ENCODE measurements at places on chromosomes 7 and 10.

- DNase-seq, result no peak
These were observed 4.0 kb upstream of the LEP start for GRCh38 chr7:128236924-128237586.

GRCh38 chr7:158525648-158526484, 61.8 kb downstream of the PTPRN2 start:
- no peak for DNase-seq

DNA sequence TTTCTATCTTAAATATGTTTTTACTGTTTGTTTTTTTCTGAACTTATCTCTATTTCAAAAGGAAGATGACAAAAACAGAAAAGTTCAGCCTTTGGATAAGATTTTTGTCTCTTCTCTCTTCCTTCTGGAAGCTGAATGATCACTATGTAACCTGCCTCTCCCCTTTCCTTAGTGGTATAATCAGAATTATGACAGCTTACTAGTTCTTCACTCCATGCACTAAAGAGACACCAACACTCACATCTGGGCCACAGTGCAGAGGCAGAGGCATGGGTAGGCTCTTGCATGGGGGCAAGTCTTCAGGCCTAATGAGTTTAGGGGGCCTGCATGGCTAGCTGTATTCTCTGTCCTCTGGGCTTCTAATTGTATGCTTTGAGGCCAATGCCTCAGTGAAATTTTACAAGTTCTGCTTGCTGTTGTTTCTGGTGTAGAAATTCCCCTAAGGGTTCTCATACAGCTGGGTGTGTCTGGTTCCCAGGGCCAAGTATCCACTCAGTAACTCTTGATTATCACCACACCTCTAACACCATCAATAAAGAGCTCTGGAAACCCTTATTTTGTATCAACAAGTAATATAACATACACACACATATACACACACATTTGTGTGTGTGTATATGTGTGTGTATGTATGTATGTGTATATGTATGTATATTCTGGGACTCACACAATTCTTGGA, 96.8 kb upstream of the POM121L12 start:
- no peak for DNase-seq

GRCh38 chr7:70810558-70811139, 321.3 kb upstream of the GALNT17 start:
- no peak for DNase-seq

- DNase-seq, result no peak
These were observed 14.3 kb downstream of the SEMA3D start for GRCh38 chr7:85172530-85172941.

- no peak for DNase-seq
These were observed 12.2 kb downstream of the SSMEM1 start for GRCh38 chr7:130219871-130220270.

DNA sequence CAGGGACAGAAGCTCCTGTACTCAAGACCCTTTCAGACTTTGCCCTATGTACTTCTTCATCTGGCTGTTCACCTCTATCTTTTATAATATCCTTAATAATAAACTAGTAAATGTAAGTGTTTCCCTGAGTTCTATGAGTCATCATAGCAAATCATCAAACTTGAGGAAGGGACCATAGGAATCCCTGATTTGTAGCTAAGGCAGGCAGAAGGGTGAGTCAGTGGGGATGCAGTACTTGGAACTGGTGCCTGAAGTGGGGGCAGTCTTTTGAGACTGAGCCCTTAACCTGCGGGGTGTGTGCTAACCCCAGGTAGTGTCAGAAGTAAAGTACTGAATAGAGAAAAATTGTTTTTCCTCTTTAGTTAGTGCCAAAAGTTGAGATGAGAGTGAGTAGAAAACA, 6.2 kb upstream of the TMEM243 start:
- no peak for DNase-seq

GRCh38 chr7:30974605-30975255, 11.0 kb downstream of the GHRHR start:
- DNase-seq, result no peak

DNA sequence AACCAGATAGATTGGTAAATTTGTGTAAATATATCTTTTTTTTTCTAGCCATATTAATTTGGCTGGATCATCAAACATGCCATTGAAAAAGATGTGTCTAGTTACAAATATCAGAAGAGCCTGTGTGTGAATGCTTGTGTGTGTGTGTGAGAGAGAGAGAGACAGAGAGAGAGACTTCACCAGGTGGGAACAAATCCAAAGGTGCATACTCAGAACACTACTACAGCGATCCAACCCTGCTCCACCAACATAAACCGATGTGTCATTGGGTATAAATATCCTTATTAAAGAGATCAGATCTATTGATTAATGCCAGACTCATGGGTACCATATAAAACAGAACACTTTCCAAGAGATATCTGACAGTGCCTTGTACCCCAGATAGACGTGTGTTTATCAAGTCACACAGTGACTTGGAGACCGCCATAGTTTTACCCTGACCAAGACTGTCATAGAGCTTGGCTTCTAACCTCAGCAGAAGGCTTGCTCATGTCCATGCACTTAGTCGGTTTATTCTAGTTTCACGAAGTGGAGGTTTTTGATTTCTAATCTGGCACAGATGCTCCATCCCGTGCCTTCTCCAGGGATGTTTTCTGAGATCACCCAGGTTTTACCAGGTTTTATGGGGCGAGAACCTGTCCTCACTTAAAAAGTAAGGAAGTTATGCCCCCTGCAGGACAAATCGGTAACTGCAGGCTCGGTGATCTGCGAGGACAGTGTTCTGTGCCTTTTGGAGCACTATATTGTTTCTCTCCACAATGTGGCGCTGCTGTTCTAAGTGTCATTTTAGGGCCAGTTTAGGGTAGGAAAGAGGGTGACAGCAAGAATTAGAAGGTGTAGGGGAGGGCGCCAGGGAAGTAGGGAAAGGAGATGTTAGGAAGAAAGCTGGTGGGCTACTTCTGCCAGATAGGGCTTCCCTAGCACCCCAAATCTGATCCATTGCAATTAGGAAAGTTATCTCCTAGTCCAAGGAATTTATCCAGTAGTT, 29.3 kb upstream of the WNT8B start:
- DNase-seq, result peak; percentile 78

- DNase-seq, result no peak
These were observed 753.8 kb downstream of the GRID1 start for GRCh38 chr10:85612833-85613232.

DNA sequence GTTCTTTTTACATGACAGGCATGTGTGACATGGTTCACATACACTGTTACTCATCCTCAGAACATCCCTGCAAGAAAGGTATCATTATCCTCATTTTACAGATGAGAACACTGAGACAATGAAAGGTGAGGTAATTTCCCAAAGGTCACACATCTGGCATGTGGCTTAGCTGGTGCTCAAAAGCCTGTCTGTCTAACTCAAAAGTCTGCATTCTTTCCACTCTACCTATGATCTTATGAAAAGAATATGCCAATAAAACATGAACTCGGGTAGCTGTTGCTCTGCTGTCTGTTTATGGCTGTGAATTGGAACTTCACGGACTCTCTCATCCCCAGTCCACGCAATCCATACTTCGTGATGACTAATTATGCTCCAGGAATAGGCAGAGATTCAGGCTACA, 79.0 kb upstream of the ODAD2 start:
- no peak for DNase-seq

GRCh38 chr7:14841869-14842268, 60.7 kb downstream of the DGKB start:
- DNase-seq, result no peak

DNA sequence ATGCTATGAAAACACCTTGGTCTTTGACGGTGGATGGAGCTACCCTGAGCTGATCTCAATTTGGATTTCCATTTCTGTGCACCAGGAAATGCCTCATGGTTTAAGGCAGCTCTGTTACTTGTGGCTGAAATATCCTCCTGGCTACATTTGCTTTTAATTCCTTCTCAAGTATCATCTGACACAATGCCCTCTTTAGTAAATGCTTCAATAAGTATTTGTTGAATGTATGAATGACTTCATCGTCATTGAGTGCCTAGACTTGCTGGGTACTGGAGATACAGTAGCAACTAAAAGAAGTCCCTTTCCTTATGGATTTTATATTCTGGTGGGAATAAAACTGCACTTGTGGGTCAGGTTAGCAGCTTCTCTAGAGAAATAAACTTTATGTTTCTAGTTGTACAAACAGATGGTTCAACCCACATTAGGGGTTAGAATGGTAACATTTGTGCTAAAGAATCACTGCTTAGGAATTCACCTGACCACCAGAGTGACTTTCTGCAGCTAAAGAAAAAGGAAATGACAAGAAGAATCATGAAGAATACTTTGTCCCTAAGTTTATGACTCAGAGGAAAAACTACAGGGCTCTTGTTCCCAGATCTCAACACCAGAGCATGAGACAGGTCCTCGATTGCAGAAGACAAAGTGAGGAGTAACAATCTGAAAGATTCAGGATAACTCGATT, 21.8 kb upstream of the SMNDC1 start:
- no peak for DNase-seq

- DNase-seq, result no peak
These were observed 22.7 kb downstream of the GARS1 start for GRCh38 chr7:30617359-30617758.

DNA sequence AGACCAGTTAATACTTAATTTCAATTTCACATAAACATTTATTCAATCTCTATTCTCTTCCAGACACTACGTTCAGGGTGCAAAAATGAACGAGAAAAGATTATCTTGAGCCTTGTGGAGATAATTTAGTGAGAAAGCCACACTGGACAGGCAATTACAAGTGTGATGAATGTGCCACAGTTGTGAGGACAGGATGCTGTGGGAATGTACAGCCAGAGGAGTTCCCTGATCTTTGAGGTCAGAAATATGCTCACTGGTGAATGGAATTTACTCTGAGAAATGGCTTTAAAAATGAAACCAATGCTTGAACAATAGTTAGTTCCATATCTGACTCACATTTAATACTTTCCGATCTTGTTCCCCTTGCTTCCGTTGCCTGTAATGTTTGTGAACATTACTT, 864.8 kb downstream of the GATA3 start:
- no peak for DNase-seq

GRCh38 chr10:102608487-102608886, 35.8 kb upstream of the TRIM8 start:
- no peak for DNase-seq

GRCh38 chr10:43124094-43124521, 14.1 kb upstream of the CSGALNACT2 start:
- no peak for DNase-seq

DNA sequence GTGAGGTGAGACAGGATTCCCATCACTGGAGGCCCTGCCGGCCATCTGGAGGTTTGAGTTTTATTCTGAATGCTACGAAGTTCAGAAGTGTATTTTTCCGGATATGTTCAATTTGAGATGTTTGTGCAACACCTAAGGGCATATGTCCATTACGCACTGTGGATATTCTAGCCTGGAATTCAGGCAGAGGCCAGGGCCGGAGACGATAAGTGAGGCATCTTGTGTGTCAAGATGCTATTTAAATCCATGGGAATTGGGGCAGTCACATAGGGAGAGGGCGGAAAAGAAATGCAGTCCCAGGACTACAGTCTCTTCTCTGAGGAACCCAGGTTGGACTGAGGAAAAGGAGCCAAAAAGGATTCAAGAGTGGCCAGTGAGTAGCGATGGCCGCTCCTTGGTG, 1.9 kb upstream of the SUV39H2 start:
- DNase-seq, result no peak

GRCh38 chr10:62755662-62756653, 48.6 kb upstream of the ADO start:
- DNase-seq, result no peak

DNA sequence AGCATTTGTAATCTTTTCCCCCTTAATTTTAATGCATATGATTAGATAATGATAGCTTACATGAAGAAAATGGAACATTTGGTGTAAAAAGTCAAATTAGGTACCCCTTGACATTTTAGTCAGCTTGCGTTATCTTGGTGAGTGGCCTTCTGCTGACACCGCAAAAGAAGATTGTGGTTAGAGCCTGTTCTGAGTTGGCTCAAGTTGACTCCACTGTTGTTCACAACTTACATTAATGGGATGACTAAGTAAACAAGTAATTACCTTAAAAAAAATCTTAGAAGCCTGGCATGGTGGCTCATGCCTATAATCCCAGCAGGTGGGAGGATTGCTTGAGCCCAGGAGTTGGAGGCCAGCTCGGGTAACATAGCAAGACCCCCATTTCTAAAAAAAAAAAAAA, 24.2 kb downstream of the TRRAP start:
- DNase-seq, result no peak

- no peak for DNase-seq
These were observed 21.9 kb upstream of the KCNK18 start for GRCh38 chr10:117175215-117175900.

DNA sequence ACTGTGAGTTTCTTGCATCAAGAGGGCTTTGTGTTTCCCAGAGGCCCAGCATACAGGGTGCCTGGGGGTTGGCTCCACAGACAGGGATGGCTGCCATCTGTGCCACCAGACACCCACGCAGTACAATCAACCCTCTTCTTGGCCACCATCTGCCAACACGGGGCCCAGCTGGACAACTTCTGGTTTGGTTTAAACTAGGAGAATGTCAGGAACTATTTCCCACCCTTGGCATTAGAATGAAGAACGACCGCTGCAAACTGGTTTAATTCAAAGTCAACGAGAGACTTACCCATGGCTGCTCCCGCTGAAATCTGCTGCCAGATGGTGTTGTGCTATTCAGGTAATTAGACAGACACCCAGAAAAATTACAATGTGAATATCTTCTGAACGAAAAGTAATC, 27.8 kb downstream of the NMT2 start:
- no peak for DNase-seq

Data from stimulated activated CD8-positive, alpha-beta memory T cell treated with anti-CD3 and anti-CD28 coated beads, Interleukin-12 subunit alpha, Interleukin-12 subunit beta, amount 100 ng/mL, for 4 hours (primary cell).